ENCODE measurements at places on chromosomes 1 and 21. TPM values are rescaled to one million over a fixed set of nuclear protein-coding genes. Genes with fewer than 3 reads are reported as not detected.

Gene LCE2C
- total RNA-seq, result not detected

Gene COL8A2
- total RNA-seq, result 2.0 TPM

Gene WNT4
- 4.2 TPM for total RNA-seq

Gene GJC2
- total RNA-seq, result 1.8 TPM

Gene TRMT13
- total RNA-seq, result 45.1 TPM

Gene SLC9C2
- 0.97 TPM for total RNA-seq

Gene IPP
- 16.0 TPM for total RNA-seq

Gene NTMT2
- not detected for total RNA-seq

Gene C1orf87
- total RNA-seq, result 10.4 TPM

Gene SPATA45
- not detected for total RNA-seq
